Activated CD4-positive, alpha-beta T cell treated with anti-CD3 and anti-CD28 coated beads, Interleukin-10, Interleukin-2, amounts not matched to agents 100 ng/mL and 50 ng/mL, durations not matched to agents 16 hours and 8 hours (primary cell): ENCODE measurements at places on chromosomes 1 and 21.

- no peak for DNase-seq
Measured at GRCh38 chr1:39907528-39908453, 6.1 kb upstream of the MYCL start.

DNA sequence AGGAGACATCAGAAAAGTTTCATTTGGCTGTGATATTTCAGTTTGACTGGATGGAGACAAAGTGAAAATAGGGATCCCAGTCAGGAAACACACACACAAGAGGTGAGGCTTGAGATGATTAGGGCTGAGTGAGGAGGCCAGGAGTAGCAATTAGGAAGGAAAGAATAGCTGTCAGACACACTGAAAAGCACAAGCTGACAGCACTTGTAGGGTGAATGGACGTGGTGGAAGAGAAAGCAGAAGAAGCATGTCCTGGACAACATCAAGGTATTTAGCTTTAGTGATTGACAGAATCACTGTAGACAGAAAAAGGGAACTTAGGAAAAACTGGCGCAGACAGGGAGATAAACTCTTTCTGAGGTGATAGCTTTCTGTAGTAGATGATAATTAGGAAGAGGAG, 347.7 kb downstream of the TGFB2 start:
- DNase-seq, result no peak

DNA sequence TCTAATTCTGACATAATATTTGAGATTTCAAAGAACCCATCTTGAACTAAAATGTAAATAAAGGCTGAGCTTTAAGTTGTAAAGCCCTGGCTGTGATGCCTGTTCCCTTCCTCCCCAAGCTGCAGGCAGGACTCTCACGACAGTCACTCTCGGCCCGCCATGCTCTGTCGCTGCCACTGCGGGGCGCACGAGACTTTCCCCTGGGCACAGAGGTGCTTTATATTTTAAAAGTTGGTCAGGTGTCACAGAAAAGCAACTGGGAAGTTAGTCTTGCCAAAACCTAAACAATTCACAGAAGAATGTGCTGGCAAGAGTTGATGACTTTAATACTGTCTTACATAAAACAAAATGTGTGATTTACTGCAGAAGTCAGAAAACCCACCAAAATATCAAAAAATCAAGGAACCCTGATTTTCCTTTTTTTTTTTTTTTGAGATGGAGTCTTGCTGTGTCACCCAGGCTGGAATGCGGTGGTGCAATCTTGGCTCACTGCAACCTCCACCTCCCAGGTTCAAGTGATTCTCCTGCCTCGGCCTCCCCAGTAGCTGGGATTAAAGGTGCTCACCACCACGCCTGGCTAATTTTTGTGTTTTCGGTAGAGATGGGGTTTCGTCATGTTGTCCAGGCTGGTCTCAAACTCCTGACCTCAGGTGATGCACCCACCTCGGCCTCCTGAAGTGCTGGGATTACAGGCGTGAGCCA, 10.7 kb downstream of the LRRC47 start:
- peak; percentile 33 for DNase-seq

DNA sequence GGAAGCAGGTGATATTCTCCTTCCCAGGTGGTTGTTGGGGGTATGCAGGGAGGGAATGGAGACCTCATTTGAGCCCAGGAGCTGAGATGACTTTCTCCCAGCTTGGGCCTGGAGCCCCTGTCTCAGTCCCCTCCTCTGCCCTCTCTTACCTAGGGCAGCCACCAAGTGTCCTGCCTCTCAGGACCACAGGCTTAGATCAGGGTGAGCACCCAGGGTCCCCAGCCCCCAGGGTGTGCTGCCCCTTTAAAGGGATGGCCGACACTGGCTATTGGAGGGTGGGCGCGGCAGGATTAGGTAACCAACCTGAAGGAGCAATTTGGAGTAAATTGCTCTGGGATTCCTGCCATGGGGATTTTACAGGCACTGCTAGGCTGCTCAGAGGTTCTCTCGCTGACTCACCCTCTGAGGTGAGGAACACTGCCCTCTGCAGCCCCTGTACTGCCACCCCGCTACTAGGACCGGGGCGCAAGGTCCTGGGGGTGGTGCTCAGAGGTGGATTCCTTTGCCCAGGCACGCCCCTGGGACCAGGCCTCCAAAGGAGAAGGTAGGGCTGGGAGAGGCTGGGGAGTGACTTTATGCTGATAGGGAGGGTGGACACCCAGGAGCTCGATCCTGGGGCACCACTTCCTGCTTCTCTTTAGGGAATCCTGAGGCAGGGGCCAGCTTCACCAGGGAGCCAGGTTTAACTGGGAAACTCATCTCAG, 1.5 kb downstream of the RPS6KA1 start:
- DNase-seq, result no peak

DNA sequence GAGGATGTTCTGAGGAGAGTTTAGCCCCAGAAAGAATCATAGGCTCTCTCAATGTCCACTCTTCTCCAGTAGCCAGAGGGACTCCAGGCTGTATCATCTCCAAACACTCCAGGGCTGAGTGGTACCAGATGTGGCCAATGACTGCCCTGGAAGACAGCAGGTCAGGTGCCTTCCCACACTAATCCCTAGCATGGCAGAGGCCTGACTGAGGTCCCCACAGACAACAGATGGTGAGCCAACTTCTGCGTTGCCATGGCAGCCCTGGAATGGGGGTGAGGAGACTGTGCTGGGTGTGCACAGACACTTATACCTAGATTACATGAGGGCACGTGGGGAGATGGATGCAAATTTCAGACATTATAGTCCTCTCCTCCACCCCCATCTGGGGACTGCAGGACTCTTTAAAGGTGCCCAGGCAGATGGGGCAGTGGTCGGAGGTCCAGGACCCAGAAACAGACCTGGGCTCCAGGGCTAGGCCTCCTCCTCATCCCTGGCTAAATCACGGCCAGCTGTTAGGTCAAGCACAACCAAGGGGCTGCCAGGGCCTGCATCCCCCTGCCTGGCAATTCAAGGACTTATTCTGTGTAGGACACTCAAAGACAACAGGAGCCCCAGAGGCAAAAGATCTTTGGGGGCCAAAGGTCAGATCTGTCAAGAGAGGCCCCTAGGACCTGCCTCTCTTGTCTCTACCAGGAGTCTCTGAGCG, 42.9 kb downstream of the CAMK2N1 start:
- no peak for DNase-seq

DNA sequence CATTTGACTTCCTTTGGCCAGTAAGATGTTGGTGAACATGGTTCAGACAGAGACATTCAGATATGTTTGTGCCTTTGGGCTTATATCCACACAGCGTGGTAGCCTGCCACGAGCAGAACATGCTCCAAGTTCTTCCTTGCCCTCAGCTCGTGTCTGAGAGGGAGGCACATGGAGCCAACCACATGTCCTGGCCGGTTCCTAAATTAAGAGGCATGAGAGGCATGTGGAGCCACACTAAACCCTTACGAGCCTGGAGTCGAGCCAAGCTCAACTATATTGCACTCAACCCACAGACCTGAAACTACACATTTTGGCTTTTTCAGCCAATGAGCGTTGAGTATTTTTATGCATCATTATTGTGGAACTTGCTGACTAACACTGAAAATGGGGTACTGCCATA, 133.7 kb upstream of the KCNK1 start:
- peak; percentile 13 for DNase-seq

GRCh38 chr1:27000817-27001460, 7.4 kb downstream of the TRNP1 start:
- DNase-seq, result no peak

- DNase-seq, result no peak
Measured at GRCh38 chr1:34975771-34976170, 9.4 kb downstream of the TMEM35B start.

- DNase-seq, result peak; percentile 100
Measured at GRCh38 chr1:21176586-21177555, at the start of gene EIF4G3. TSS of gene EIF4G3 (minus strand) at chr1:21176897. CDS start at chr1:21002742, 174,155 bp downstream.

GRCh38 chr1:940107-941014, 16.6 kb downstream of the SAMD11 start:
- DNase-seq, result no peak

DNA sequence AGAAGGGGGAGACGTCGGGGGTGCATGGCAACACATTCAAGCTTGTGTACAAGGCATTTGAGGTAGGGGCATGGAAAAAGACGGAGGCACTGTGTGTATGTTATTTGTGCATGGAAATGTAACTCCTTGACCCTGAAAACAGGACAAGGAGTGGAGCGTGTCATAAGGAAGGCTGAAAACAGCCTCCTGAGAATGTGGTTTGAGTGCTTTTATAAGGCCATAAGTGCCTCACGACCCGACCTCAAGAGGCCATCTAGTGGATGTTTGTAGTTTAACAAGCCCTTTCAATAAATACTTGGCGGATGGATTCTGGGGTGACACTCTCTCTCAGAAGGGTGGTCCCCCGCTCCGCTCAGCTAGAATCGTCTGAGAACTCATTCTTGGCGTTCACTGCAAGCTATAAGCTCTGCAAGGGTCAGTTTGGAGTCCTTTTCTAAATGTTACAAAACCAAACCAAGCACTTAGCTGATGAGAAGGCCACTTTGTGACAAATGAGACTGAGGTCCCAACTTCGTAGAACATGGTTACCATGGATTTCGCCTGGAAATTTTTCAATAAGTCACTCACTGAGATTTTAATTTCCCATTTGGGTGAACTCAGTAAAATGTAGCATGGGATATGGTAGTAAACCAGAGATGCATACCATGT, 38.8 kb upstream of the CLCA4 start:
- DNase-seq, result peak; percentile 13

DNA sequence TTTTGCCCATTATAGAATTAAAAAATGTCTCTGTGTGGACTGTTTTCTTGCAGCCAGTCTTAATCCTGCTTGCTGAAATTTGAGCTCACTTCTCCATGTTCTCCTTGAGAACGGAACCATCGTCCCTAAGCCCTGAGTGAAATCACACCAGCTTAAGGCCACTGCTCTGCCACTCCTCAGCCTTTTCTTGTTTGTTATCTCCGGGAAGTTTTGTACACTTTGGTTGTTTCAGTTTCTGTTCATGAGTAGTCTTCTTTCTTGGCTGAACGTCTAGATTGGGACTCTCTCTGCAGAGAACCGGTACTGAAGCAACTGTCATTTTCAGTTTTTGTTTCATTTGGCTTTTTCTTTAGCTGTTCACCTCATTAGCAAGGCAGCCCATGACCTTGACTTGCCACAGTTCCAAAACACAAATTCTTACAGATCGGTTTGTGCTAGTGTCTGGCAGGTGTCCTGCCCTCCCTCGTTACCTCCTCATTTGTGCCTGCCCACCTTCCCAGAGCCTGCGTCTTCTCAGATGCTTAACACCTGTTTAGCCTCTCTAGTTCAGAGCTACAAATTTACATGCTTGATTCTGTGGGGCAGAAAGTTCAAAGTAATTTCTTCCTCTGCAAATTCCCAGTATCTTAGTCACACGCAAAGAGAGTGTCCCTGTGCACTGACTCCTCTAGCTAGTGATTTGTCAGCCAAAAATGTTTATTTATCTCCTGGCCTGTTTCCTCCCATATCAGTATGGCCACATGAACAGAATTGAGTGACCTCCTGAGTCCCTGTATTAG, 12.4 kb downstream of the PSEN2 start:
- DNase-seq, result peak; percentile 87

DNA sequence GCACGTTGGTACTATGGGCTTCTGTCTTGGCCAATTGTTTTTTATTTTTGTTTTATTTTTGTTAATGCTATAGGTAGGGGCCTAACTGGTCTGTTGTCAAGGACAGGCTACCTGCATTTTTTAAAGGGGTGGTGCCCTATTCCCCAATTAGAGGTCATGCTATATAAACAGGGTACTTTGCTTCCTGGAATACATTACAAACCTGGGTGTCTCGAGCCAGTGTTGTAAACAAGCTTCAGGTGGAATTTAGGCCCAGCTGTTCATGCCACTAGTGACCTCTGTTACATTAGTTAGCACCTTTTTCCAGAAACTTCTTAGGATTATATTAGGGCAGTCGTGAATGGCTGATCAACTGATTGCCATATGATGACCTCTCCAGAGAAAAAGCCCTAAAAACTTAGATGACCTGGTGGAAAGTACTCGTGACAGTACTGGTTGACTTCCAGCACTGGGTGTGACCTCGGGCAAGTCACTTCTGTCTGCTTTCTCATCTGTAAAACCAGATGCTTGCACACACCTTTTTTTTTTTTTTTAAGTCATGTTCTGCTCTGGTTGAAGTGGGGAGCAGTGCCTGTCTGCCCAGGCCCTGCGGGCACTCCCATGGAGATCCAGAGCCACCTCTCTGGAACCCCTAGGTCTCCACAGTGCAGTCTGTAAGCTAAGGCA, 46.5 kb downstream of the ELK4 start:
- DNase-seq, result no peak

DNA sequence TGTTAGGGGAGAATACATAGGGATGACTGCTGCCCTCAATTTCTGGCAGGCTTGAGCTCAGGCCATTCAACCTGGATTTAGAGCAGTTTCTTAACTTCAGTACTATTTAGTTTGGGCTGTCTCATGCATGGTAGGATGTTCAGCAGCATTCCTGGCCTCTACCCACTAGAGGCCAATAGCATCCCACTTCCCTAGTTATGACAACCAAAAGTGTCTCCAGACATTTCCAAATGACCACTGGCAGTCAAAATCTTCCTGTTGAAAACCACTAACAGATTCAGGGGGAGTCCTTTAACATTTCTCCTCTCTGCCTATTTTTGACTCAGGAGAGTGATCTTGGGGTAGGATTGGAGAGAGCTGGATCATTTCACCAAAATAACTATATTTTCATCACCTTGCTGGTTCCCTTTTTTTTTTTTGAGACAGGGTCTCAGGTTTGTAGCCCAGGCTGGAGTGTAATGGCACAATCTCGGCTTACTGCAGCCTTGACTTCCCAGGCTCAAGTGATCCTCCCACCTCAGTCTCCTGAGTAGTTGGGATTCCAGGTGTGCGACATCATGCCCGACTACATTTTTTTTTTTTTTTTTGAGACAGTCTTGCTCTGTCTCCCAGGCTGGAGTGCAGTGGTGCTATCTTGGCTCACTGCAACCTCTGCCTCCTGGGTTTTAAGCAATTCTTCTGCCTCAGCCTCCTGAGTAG, 8.7 kb downstream of the GNAT2 start:
- DNase-seq, result no peak

GRCh38 chr1:32180186-32181060, 948 bp downstream of the TXLNA start:
- DNase-seq, result peak; percentile 76

GRCh38 chr1:81493102-81493869, 307.4 kb upstream of the ADGRL2 start:
- no peak for DNase-seq

DNA sequence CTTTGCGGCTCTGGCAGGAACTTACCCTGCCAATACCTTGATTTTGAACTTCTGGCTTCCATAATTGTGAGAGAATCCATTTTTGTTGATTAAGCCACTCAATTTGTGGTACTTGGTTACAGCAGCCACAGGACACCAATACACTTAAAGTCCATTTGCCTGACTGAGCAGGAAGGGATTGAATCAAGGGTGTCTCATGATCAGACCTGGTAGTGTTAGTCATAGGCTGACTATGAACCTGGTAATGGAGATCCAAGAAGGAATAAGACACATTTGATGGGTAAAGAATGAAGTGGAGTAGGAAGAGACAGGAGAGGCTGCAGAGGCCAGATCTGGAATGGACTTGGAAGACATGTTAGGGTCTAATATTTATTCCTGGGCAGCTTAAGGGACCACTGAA, 31.2 kb upstream of the MAP1LC3C start:
- no peak for DNase-seq

- no peak for DNase-seq
Measured at GRCh38 chr1:116440731-116441130, 67.7 kb downstream of the ATP1A1 start.

- DNase-seq, result no peak
Measured at GRCh38 chr1:56948403-56949023, 17.3 kb downstream of the C8B start.
